ENCODE measurements at places on chromosomes 7 and 10.

DNA sequence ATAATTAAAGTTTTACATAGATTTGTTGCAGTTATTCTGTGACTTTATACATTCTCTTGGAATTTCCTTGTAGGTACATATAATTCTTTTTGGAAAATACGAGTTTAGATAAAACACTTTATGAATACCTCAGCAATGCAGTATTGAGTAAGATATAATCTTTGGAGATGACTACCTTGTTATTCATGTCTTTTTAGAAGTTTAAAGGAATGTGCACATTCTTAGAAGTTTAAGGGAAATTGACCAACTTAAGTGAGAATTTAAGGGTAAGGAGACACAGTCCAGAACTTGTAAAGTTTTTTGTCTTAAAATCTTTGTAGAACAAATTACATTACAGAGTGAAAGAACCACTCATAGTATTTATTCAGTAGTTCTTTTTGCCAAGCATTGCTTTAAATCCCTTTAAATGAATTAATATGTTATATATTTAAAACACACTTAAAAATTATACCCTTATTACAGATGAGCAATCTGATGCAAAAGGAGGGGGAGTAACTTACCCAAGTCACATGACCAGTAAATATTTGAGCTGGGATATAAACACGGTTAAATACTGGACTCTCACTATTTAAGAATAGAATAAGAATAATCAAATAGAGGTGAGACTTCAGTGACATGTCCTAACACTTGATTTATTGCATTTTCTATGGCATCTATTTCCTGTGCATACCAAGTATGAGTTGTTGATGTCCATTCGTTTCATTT, 139.5 kb upstream of the FERD3L start:
- DNase-seq: no peak

DNA sequence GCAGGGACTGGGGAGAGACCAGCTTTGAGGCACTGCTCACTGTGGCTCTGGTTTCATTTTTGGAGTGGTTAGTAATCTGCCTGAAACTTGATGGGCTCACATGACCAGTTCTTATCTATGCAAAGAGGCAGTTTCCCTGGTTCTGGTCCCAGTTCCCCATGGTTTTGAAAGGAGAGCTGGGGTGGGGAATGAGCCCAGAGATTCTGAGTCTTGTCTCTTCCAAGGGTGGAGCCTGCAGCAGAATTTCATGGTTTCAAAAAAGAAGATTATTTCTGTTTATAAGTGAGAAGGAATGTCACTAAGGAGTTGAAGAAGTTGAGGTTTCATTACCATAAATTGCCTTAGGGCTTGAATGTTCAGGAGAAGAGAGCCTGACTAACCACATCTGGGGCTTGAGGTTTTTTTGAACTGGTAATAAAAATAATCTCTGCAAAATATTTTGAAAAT, 190.2 kb upstream of the HABP2 start:
- peak; percentile 42 for DNase-seq

- no peak for DNase-seq
These were observed 190.8 kb upstream of the TMEM196 start for GRCh38 chr7:19964246-19964645.

GRCh38 chr10:47329855-47330254, 7.6 kb downstream of the GDF2 start:
- DNase-seq: no peak

DNA sequence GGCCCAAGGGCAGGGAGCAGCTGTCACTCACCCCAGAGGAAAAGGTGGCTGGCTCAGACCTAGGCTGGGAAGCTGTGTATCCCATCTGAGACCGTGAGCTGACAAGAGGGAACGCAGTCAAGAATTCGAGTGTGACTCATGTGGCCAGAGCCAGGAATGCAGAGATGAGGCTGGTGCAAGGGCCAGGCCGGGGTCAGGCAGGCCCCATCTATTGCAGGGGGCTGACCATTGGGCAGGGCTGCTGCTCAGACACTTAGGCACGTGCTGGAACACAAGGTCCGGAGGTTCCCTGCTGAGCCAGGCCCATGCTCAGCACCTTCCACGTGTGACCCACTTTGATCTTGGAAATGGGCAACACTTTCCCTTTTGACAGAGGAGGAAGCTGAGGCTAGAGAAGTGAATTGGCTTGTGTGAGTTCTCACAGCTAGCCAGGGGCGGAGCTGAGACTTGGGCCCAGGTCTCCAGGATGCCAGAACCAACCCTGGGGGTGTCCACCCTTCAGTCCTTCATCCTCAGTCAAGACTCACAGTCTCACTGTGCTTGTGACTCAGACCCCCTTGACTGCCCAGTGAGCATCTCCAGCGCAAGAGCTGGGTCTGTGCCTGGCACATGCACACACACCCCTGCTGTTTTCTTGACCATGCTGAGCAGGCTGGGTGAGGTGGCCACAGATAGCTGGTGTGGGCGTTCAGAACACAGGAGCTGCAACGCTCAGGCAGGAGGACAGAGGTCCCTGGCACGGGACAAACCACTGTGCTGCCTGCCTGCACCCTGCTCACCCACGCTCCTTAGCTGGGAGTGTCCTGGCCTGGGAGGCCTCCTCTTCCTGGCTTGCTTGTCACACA, 47.6 kb upstream of the PPIF start:
- no peak for DNase-seq

DNA sequence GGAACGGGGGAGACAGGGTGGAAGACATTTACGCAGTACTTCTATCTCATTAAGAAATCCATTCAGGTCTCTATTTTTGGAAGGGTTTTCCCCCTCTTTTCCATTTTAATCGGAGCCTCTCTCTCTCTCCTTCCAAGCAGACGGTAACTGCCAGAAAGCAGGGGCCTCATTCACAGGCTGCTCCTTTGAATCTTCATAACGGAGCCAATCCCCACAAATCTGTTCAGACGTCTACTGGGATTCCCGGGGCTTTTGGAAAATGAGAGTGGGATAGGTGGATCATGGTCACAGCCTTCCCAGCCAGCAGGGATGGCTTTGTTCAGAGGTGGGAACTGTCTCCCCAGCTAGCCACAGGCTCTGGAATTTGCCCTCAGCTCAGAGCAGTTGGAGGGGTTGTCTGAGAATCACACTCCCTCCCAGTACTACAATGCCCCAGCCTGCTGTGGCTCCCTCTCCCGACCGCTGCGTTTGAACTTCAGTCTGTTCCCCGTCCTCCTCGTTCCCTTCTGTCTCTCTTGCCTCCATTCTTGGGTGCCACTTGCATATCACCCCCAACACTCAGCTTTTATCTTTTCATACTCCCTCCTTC, 413.6 kb downstream of the PLXNA4 start:
- no peak for DNase-seq

DNA sequence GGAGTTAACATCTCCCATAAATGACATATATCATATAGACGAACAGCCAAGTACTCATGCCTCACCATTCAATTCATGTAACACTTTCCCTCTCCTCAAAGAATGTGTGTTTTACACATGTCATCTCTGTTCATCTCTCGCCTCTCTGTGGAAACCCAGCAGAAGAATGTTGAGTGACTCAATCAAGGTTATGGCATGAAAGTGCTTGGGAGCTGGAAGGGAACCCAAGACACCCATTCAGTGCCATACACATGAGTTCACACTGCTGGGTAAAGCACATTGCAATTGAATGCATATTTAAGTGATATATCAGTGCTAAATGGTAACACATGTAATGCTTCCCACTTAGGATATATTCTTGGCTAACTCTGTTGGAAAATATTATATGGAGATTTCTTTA, 322.9 kb downstream of the PTEN start:
- DNase-seq: no peak

- DNase-seq: no peak
These were observed 3.7 kb downstream of the ZNF487 start for GRCh38 chr10:43440463-43441134.

DNA sequence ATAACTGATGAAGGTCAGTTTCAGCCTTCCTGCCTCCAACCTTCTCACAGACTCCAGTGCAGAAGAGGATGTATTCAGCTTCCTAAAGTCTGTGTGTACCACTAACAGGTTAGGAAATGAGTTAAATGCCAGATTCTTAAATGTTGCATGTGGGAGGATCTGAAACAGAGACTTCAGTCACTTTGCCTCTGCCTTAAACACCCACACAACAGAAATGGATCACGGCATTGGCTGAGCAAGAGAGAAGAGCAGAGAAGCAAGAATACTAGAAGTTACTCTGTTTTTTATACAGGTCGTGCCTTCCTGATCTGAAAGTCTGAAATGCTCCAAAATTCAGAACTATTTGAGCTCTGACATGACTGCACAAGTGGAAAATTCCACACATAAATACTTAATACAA, 98.9 kb upstream of the ARHGAP21 start:
- DNase-seq: no peak

DNA sequence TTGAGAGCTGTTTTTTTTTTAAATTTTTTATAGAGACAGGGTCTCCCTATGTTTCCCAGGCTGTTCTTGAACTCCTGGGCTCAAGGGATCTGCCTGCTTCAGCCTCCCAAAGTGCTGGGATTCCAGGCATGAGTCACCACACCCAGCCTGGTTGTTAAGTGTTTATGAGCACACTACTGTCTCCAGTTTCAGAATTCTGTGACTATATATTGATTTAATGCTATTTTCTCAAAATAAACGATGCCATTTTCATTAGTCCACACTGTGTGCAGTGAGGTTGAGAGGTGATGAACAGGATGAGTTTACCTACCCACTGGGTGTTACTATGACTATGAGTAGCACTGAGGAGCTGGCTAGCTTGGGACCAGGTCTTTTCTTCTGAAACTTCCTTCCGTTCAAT, 110.9 kb upstream of the FAM180A start:
- no peak for DNase-seq

GRCh38 chr10:557792-558328, 131.6 kb downstream of the DIP2C start:
- peak; percentile 77 for DNase-seq

DNA sequence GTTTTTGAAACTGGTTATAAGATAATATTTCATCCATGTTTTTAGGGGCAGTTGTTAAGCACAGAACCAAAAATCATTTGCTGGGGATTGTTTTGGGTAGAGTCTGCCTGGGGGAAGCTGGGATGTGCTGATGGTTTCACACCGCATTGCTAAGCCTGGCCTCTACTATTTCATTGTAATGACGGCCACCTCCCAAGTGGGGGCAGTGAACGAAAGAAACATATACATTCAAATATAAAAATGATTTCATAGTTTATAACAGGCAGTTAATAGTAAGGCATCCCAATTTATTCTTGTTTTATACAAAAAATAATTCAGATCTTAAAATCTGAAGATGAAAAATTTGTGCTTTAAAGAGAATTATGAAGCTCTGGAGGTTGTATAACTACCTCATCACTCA, 750.8 kb downstream of the REEP3 start:
- no peak for DNase-seq

DNA sequence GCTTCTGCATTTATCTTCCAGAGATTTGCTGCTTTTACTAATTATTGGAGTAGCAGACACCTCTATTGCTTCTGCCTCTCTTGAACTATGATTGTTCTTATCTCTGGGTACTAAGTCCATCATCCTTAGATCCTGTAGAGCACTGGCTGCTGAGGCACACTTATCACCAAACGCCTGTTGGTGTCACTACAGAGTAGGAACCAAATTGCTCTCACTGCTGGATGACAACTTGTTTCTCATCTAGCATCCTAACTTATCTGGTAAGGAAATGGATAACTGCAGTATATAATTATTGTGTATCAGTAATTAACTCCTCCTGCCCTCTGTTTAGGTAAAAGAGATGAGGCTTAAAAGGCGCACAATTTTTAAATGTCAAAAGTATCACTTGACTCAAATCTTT, 1059.4 kb downstream of the NRG3 start:
- DNase-seq: no peak

DNA sequence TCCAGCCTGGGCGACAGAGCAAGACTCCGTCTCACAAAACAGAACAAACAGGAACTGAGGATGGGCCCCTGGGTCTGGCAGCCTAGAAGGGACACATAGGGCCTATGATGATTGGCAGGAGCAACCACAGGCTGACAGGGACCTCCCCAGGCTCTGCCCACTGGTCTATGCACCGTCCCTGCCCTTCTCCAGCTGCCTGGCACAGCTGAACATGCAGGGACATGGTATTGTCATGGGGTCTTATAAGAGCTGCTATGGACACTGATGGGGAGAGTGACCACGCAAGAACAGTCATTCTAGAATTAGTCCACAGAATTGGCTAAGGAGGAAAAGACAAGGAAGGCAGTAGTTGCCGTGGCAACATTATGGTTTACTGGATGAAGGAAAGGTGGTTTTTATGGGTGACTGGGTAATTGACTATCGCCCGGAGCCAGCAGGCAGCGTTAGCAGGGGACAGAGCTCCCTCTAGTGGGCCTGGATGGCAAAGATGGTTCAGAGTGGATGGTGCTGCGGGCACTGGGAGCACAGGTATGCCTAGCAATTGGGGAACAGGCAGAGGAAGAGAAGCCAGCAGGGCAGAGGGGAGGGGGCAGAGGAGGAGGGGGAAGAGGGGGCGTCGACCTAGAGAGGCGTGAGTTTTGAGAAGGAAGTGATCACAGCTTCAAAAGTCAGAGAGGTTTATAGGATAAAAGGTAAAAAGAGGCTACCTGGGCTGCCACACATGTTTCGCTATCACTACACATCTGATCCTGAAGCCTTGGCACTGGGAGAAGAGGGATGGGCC, 7.8 kb upstream of the TRIM56 start:
- peak; percentile 95 for DNase-seq

- no peak for DNase-seq
These were observed 1.3 kb upstream of the CLDN12 start for GRCh38 chr7:90401989-90402388.

DNA sequence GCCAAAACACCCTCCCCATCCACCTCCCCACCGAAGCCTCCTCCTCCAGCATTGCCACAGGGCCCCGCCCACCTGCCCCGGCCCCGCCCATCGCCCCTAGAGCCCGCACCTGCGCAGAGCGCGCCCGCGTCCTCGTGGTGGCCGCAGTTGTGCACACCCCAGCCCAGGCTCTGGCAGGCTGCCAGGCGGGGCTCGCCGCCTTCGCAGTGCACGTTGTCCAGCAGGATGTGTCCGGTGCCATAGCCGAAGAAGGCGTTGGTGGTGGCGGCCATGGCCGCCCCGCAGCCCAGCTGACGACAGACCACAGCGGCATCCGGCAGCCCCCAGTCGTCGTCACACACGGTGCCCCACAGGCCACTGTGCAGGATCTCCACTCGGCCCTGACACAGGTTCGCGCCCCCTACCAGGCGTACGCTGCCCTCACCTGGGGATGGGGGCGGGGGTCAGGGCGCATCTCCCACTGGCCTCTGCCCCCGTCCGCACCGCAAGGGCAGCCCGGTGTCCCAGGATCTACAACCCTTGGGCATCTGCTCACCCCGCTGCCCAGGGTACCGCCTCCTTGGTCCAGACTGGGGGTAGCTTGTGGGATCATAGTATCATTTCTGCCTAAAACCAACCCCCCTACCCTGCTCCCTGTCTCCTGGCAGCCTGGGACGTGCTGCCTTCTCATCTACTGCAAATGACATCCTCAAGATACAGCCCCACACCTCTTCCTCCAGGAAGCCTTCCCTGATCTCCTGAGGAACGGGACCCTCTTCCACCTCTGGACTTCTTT, 11.9 kb downstream of the SSC4D start:
- peak; percentile 58 for DNase-seq

DNA sequence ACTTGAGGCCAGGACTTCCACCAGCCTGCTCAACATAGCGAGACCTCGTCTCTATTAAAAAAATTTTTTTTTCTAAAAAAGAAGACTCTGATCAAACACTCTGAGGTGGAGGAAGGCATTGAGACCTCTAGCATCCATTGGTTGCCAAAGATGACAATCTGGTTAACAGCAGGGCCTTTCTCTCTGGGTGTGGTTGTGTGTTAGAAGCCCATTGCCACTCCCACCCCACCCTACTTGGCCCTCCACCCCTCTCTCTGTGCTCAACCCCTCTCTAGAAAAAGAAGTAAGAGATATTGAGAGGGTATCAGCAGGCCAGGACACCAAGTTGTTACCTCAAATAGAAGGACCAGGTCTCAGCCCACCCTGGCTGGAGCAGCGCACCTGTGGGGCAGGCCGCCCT, 57.4 kb upstream of the MXI1 start:
- no peak for DNase-seq

Data from lower leg skin (tissue), 4 donors.